ENCODE measurements at places on chromosomes 12 and 14. TPM values are rescaled to one million over a fixed set of nuclear protein-coding genes. Genes with fewer than 3 reads are reported as not detected.

DNA sequence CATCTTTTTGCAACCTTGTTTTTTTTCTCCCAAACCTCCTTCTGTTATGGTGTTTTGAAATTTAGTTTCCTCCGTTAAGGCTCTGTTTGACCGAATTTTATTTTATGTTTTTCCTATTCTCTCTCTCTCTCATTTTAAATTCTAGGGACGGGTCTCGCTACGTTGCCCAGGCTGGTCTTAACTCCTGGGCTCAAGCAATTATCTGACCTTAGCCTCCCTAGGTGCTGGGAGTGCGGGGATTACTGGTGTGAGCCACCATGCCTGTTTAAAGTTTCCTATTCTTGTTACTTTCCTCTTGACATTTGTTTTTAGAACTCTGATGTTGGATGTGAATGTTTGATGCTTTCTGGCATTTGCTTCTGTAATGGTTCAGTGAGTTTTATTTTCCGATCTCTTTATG is 1.0 kb downstream of the ZC3H14 start:
- DNase-seq, result no peak

- no peak for DNase-seq
Observed at GRCh38 chr14:62824086-62824485, 221.2 kb downstream of the KCNH5 start.

The REP15 gene
- total RNA-seq, result 0.78 TPM

The RAD51AP1 gene
- 42.8 TPM for total RNA-seq

The TAS2R7 gene
- total RNA-seq, result not detected

Measured in Calu3 (cell line).